ENCODE measurements at places on chromosomes 3 and 15.

DNA sequence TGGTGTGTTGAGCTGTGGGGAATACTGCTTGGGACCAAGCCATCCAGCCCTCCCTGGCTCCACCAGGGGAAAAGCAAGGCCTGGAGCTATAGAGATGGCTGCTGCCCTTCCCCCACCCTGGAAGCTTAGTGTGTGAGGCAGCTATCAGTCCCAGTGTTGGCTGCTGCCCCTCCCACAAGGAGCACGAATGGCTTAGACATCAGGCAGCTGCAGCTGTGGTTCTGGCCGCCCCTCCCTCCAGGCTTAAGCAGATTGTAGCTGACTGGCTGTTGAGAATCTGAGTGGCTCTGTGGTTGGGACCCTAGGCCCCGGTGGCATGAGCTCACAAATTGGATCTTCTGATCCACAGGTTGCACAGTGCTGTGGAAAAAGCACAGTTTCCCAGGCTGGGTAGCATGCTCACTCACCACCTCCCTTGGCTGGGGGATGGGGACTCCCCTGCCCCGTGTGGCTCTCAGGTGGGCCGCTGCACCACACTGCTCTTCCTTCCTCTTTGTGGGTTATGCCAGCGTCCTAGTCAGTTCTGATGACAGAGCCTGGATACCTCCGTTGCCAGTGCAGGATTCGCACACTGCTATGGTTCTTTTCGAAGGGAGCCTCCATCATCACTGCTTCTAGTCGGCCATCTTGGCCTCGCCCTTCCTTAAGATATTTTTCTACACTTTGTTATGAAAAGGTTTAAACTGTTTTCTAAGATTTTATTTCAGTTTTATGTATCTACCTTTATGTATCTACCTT, 21.2 kb upstream of the SUCNR1 start:
- no peak for DNase-seq

- DNase-seq = no peak
These were observed 282.3 kb upstream of the TBC1D5 start for GRCh38 chr3:18024715-18025114.

GRCh38 chr15:92681141-92681631, 25.6 kb upstream of the FAM174B start:
- DNase-seq = no peak

GRCh38 chr3:95311272-95311671, 1248.4 kb downstream of the NSUN3 start:
- DNase-seq = no peak

- DNase-seq = no peak
These were observed 8.9 kb downstream of the LMOD3 start for GRCh38 chr3:69113536-69113935.

- DNase-seq = no peak
These were observed 527.2 kb downstream of the FOXP1 start for GRCh38 chr3:71056327-71056726.

All from COR-L47 (cell line).